Endothelial cell (in vitro differentiated cells): ENCODE measurements at places on chromosomes 3 and 15. TPM values are rescaled to one million over a fixed set of nuclear protein-coding genes. Genes with fewer than 3 reads are reported as not detected.

C3orf49 gene
- total RNA-seq: not detected

AADAC gene
- not detected for total RNA-seq

LMAN1L gene
- total RNA-seq: not detected

ARHGEF3 gene
- 4.0 TPM for total RNA-seq

GRCh38 chr3:40583691-40584090 is 58.9 kb downstream of the ZNF621 start:
- H3K4me1 ChIP-seq: peaks cover 6% of the 10 kb centered on the region
- no peak overlapping the region for H3K4me3 ChIP-seq
- no peaks in the 10 kb centered on the region for H3K36me3 ChIP-seq
- peaks cover 13% of the 10 kb centered on the region for H3K27me3 ChIP-seq

DNA sequence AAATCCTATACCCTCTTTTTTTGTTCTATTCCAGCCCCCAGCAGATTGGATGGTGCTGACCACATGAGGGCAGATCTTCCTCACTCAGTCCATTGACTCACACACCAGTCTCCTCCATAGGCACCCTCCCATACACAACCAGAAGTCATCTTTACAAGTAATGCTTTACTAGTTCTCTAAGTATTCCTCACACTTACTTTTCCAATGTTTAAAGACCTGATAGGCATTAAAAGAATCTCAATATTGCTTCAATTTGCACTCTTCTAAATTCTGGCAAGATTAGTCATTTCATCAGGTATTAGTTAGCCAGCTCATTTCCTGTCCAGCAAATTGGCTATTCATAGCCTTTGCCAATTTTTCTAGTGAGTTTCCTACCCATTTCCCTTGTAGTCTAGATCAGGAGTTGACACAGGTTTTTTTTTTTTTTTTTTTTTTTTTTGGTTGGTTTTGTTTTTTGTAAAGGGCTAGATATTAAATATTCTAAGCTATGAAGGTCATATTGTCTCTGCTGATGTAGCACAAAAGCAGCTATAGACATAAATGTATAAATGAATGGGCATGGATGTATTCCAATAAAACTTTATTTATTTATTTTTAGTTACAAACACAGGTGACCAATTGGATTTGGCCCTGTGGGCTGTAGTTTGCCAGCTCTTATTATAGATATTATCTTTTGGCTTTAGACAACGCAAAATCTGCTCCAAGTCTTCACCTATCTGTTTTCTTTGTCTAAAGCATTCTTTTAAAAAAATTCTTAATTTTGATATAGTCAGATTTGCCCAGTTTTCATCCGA is 76.1 kb downstream of the ABHD5 start:
- DNase-seq: no peak
- H3K4me3 ChIP-seq: no peak overlapping the region
- peaks cover 1% of the 10 kb centered on the region for H3K27me3 ChIP-seq
- H3K36me3 ChIP-seq: no peaks in the 10 kb centered on the region
- no peak overlapping the region for H3K27ac ChIP-seq
- H3K4me1 ChIP-seq: peaks cover 4% of the 10 kb centered on the region
